ENCODE measurements at places on chromosomes 1 and 21. TPM values are rescaled to one million over a fixed set of nuclear protein-coding genes. Genes with fewer than 3 reads are reported as not detected.

BOLA1 gene
- polyA plus RNA-seq: 29.1 TPM

PLEKHN1 gene
- 0.14 TPM for polyA plus RNA-seq

ADGRL4 gene
- not detected for polyA plus RNA-seq

AQP10 gene
- polyA plus RNA-seq: not detected

CD84 gene
- 8.7 TPM for polyA plus RNA-seq

LCE6A gene
- not detected for polyA plus RNA-seq

OR2L8 gene
- polyA plus RNA-seq: not detected

SPATA17 gene
- polyA plus RNA-seq: not detected

ITLN1 gene
- polyA plus RNA-seq: not detected

TTC39A gene
- not detected for polyA plus RNA-seq

RIPK4 gene
- polyA plus RNA-seq: not detected

C8A gene
- polyA plus RNA-seq: not detected

CASQ2 gene
- polyA plus RNA-seq: not detected

CA14 gene
- polyA plus RNA-seq: 0.71 TPM

C4BPA gene
- not detected for polyA plus RNA-seq

PRAMEF12 gene
- polyA plus RNA-seq: not detected

LCK gene
- polyA plus RNA-seq: 80.5 TPM

TSSK3 gene
- polyA plus RNA-seq: not detected

FAM163A gene
- not detected for polyA plus RNA-seq

HOOK1 gene
- 5.7 TPM for polyA plus RNA-seq

ARMH1 gene
- polyA plus RNA-seq: 5.6 TPM

MX2 gene
- polyA plus RNA-seq: 36.6 TPM

SLFNL1 gene
- 0.20 TPM for polyA plus RNA-seq

PIGV gene
- polyA plus RNA-seq: 10.6 TPM

FAM131C gene
- not detected for polyA plus RNA-seq

TRIM46 gene
- 0.14 TPM for polyA plus RNA-seq

BLACAT1 gene
- polyA plus RNA-seq: not detected

IL20 gene
- not detected for polyA plus RNA-seq

SPATA6 gene
- 2.2 TPM for polyA plus RNA-seq

CCNL2 gene
- 39.8 TPM for polyA plus RNA-seq

SHCBP1L gene
- not detected for polyA plus RNA-seq

FAM151A gene
- polyA plus RNA-seq: not detected

OR2L5 gene
- polyA plus RNA-seq: not detected

ATP6V1G3 gene
- polyA plus RNA-seq: not detected

CFHR5 gene
- not detected for polyA plus RNA-seq

C1QA gene
- not detected for polyA plus RNA-seq

COPA gene
- polyA plus RNA-seq: 90.2 TPM

ZNF697 gene
- not detected for polyA plus RNA-seq

CELA3A gene
- polyA plus RNA-seq: not detected

LINGO4 gene
- polyA plus RNA-seq: not detected

ATAD3C gene
- polyA plus RNA-seq: 6.2 TPM
